ENCODE measurements at places on chromosomes 3 and 15.
A peak's percentile ranks its signal among the peaks of the same experiment; 100 is the strongest.

DNA sequence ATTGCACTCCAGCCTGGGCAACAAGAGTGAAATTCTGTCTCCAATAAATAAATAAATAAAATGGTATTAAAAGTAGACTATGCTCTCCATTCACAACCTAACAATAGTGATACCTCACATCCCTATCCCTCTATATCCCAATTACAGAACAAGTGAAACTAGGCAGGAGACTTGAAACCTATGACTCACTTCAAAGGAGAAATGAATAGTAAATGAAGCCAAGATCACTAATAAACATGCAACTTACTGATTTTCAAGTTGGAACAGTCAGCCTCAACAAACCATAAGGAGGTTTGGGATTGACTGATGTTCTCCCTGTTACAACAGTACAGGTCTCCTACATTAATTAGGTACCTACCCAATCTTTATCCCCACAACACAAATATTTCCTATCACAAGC, 103.4 kb downstream of the GSK3B start:
- no peak for DNase-seq

GRCh38 chr3:160677459-160677881, 510 bp downstream of the ARL14 start:
- DNase-seq = no peak

GRCh38 chr3:150236316-150237082, 171.6 kb upstream of the TSC22D2 start:
- no peak for DNase-seq

- no peak for DNase-seq
These were observed 18.5 kb upstream of the PTX3 start for GRCh38 chr3:157418104-157418503.

DNA sequence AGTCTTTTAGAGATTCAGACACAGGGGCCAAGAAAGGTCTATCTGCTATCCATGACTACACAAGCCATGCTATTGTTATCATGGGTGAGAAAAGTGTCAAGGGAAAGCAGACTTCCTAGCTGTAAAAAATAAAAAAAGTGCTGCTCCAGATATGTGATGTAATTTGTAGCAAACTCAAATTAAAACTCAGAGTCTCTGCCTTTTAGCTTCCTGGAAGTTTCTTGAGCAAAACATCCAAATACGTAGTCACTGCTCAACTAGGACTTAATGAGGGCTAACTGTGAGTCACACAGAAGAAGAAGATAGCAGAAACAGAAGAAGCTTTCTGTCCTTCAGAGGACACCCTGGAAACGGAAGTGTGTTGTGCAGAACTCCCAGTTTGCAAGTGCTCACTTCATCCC, 393.4 kb upstream of the NR2F2 start:
- no peak for DNase-seq

DNA sequence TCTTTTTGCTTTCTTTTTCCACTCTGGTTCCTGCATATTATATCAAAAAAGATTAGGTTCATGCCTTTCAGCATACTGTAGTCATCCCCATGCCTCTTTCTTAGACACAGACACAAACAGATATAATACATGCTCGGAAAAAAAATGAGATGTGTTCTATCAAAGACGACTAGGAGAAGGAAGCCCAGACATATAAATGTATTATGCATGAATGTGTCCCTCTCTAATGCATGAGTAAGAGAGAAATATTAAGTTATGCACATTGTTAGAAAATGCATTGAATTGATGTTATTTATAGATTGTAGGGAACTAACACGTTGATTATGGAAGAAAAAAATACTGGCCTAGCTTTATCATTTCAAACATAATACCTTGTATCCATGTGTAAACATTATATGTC, 252.4 kb upstream of the BCHE start:
- DNase-seq = no peak

GRCh38 chr3:65732051-65732935, 306.4 kb downstream of the MAGI1 start:
- DNase-seq = no peak

DNA sequence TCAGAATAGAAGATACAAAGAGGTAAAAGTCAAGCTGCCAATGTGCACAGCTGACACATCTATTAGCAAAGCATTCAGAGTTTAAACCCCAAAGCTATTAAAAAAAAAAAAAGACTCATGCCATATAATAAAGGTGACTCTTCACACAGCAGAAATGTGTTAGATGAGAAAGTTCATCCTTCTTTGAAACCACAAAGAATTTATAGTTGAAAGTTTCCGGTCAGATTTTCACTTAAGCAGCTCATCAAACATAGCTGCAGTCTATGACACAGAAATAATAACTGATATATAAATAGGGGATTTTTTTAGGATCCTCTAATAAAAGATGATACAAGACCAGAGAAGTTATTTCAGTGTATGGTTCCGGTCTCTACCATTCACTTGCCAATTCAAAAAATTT, 76.6 kb downstream of the WWTR1 start:
- DNase-seq = no peak

DNA sequence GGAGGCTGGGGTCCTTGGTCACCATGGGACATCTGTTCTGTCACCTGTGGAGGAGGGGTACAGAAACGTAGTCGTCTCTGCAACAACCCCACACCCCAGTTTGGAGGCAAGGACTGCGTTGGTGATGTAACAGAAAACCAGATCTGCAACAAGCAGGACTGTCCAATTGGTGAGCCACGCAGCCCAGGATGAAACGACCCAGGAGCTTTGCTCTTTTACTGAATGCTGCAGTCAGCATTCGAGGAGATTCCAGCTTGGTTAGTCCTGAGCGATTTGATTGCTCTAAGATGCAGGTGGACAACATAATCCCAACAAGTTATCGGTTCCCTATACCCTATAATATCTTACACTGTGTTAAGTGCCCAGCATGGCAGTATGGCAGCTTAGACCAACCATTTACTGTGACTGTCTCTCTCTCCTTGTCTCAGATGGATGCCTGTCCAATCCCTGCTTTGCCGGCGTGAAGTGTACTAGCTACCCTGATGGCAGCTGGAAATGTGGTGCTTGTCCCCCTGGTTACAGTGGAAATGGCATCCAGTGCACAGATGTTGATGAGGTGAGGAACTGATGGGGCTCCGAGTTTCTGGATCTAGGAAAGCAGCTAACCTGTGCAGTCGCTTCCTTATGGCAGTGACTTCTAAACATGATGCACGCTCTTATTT, 7.8 kb downstream of the THBS1 start:
- DNase-seq = no peak

DNA sequence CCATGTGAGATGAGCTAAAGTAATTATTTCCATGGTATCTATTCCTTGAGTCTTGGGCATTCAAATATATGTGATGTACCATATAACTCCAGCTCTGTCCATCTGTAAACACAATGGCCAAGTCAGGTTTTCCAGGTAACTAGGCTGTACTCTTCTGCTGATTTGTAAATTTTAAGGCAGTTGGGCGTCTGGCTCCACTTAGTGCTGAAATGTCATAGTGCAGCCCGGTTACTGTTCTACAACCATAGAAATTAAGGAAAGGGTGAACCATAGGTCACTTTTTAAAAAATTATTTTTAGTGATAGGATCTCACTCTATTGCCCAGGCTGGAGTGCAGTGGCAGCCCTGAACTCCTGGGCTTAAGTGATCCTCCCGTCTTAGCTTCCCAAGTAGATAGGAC, 44.7 kb upstream of the GOLM2 start:
- no peak for DNase-seq

- DNase-seq = no peak
These were observed 137.6 kb downstream of the ADAMTS17 start for GRCh38 chr15:100204211-100204610.

- DNase-seq = peak; percentile 17
These were observed 8.3 kb upstream of the CIB2 start for GRCh38 chr15:78139578-78139977.

- no peak for DNase-seq
These were observed 14.2 kb upstream of the SEMA3B start for GRCh38 chr3:50254577-50255250.

GRCh38 chr3:41265011-41265545, 65.8 kb downstream of the CTNNB1 start:
- DNase-seq = no peak

GRCh38 chr3:46998121-46998851, 18.8 kb downstream of the NBEAL2 start:
- no peak for DNase-seq

- DNase-seq = no peak
These were observed 900.5 kb downstream of the EPHA3 start for GRCh38 chr3:90007778-90008499.

GRCh38 chr3:144586382-144586781, 614.8 kb downstream of the DIPK2A start:
- DNase-seq = no peak

GRCh38 chr15:81337241-81337640, 13.3 kb upstream of the STARD5 start:
- DNase-seq = peak; percentile 52

DNA sequence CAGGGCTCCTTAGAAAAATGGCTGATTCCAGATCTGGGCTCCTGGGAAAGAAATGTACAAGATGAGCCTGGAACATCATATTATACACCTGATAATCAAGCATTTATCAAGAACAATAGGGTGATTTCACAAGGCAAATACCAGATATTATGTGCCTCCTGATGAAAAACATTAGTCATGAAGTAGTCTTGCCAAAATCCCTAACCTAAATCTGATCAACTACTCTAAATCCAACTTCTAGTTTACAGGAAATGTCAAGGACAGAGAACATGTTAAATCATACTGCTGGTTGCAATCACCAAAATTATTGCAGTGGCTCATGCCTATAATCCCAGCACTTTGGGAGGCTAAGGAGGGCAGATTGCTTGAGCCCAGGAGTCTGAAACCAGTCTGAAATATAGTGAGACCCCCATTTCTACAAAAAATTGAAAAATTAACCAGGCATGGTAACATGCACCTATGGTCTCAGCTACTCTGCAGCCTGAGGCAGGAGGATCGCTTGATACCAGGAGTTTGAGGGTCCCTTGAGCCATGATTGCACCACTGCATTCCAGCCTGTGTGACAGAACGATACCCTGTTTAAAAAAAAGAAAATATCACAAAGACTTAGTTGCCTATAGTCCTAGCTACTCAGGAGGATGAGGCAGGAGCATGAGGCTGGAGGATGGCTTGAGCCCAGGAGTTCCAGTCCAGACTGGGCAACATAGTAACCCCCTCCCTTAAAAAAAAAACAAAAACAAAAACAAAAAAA, 34.9 kb upstream of the ATP13A3 start:
- peak; percentile 36 for DNase-seq

- DNase-seq = no peak
These were observed 7.4 kb upstream of the FGF7 start for GRCh38 chr15:49415638-49416037.

DNA sequence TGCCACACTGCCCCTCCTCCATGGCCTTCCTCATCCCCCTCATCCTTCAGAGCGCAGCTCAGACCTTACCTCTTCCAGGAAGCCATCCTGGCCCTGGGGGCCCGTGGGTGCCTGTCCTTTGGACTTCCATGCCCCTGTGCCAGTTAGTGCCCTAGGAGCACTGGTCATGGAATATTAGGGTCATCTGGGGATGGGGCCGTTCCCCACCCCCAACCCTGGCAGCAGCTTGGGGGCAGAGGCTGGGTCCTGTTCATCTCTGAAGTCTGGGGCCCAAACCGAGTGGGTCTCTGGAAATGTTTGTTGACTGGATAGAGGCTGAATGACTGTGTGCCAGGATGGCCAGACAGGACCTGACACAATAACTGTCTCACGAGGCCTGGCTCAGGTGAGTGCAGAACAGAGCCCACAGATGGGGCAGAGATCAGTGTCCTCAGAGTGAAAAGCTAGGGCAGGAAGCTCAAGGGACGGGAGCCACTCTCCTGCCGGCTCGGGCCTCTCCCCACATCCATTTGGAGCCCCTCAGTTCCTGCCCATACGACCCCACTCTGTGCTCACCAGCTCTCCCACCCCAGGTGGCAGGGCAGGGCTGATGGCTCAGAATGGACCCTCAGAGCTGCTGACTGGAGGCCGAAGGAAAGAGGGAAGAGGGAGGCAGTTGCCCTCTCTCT, 62.5 kb downstream of the TLE3 start:
- no peak for DNase-seq

DNA sequence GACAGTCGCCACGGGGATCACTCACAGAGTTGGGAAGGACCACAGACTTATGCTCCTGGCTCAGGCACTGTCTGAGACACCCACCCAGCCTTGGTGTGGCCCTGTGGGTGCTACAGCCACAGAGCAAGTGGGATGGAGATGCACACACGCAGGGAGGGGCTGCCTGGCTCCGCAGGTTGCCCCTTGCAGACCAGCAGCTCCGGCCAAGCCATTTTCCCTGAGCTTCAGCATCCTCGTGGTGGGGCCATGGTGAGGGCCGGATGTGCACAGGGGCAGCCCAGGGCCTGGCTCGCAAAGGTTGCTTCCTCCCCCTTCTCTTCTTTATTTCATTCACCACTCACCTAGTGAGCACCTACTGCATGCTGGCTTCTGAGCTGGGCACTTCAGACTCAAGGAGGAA, 55.4 kb upstream of the GRIP2 start:
- DNase-seq = no peak

- DNase-seq = no peak
These were observed 84.8 kb upstream of the ICE2 start for GRCh38 chr15:60563539-60564404.

DNA sequence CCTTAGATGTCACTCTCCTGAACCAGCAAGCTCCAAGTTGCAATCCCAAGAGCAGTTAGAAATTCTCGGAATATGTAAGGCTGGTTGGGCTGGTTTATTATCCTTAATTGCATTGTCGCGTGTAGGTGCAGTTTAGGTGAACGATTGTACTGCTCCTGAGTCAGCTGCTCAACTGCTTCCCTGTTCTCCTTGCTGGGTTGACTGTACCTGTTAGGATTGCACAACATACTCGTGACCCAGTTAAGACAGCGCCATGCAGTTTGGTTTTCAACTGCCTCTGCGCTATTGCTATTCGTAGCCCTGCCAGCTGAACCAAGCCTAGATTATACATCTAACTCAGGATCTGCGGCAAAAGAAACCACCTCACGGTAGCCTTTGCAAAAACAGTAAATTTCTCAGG, 41.0 kb downstream of the BCL2L10 start:
- DNase-seq = no peak

- no peak for DNase-seq
These were observed 15.8 kb downstream of the CHD2 start for GRCh38 chr15:92915766-92916435.

GRCh38 chr15:66849746-66850077, 147.7 kb downstream of the SMAD6 start:
- DNase-seq = no peak

GRCh38 chr3:2968475-2968874, 141.7 kb downstream of the IL5RA start:
- no peak for DNase-seq

DNA sequence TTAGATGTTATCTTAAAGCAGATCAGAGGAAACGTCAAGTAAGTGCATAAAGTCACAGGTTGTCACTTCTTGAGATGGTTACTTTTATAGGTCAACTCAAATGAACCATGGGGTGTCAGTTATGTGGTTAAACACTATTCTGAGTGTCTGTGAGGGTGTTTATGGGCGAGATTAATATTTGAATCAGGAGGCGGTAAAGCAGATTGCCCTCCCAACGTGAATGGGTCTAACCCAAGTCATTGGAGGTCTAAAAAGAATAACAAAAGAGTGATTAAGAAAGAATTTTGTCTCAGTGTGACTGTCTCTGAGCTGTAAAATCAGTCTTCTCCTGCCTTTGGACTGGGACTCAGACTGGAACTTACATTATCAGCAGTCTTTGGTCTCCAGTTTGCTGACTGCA, 977.5 kb downstream of the NAALADL2 start:
- DNase-seq = no peak

- DNase-seq = no peak
These were observed 7.6 kb downstream of the CTSH start for GRCh38 chr15:78937132-78937739.

- DNase-seq = no peak
These were observed 164.3 kb downstream of the LRRK1 start for GRCh38 chr15:101083336-101084045.

Measured in coronary artery (tissue), 2 donors.